ENCODE measurements at places on chromosomes 2 and 18. TPM values are rescaled to one million over a fixed set of nuclear protein-coding genes. Genes with fewer than 3 reads are reported as not detected.

FAM237A gene
- not detected for total RNA-seq

AMER3 gene
- not detected for total RNA-seq

UGT1A5 gene
- total RNA-seq = 0.24 TPM

IL18RAP gene
- total RNA-seq = 0.48 TPM

MATN3 gene
- total RNA-seq = 0.85 TPM

RAD51AP2 gene
- total RNA-seq = 0.24 TPM

YPEL5 gene
- 67.5 TPM for total RNA-seq

SRBD1 gene
- total RNA-seq = 9.9 TPM

SERPINB13 gene
- 9.2 TPM for total RNA-seq

CRACDL gene
- 1.1 TPM for total RNA-seq

UGT1A10 gene
- total RNA-seq = not detected

COL4A3 gene
- total RNA-seq = under 0.01 TPM

POTEC gene
- total RNA-seq = not detected

FN1 gene
- 78.0 TPM for total RNA-seq

PPM1B gene
- 17.8 TPM for total RNA-seq

OSR1 gene
- total RNA-seq = 1.7 TPM

APOB gene
- total RNA-seq = not detected

CTNNA2 gene
- total RNA-seq = not detected

RAPH1 gene
- 16.6 TPM for total RNA-seq

DUSP2 gene
- 11.1 TPM for total RNA-seq

CTAGE1 gene
- total RNA-seq = not detected

IL36B gene
- not detected for total RNA-seq

NFATC1 gene
- total RNA-seq = 0.72 TPM

DHX57 gene
- total RNA-seq = 13.4 TPM

ANKRD30BL gene
- total RNA-seq = under 0.01 TPM

ZSWIM2 gene
- total RNA-seq = not detected

KANSL3 gene
- 16.1 TPM for total RNA-seq

TCF23 gene
- not detected for total RNA-seq

GALM gene
- total RNA-seq = 3.6 TPM

GULP1 gene
- total RNA-seq = 62.7 TPM

NETO1 gene
- total RNA-seq = not detected

ANKRD29 gene
- total RNA-seq = 14.1 TPM

SCN7A gene
- total RNA-seq = under 0.01 TPM

SF3B1 gene
- 105 TPM for total RNA-seq

SMARCAL1 gene
- 10.9 TPM for total RNA-seq

PROC gene
- total RNA-seq = 1.2 TPM

UCN gene
- 0.85 TPM for total RNA-seq

EN1 gene
- total RNA-seq = not detected

CRYGD gene
- total RNA-seq = not detected

SIX3 gene
- total RNA-seq = not detected

SAG gene
- not detected for total RNA-seq

ZNF385B gene
- not detected for total RNA-seq

PARD3B gene
- total RNA-seq = 1.1 TPM

MC5R gene
- total RNA-seq = not detected

RUFY4 gene
- not detected for total RNA-seq

GTF2A1L gene
- not detected for total RNA-seq

SEMA4C gene
- total RNA-seq = 17.8 TPM

PTPN2 gene
- total RNA-seq = 42.0 TPM
